ENCODE measurements at places on chromosomes 2 and 18.

DNA sequence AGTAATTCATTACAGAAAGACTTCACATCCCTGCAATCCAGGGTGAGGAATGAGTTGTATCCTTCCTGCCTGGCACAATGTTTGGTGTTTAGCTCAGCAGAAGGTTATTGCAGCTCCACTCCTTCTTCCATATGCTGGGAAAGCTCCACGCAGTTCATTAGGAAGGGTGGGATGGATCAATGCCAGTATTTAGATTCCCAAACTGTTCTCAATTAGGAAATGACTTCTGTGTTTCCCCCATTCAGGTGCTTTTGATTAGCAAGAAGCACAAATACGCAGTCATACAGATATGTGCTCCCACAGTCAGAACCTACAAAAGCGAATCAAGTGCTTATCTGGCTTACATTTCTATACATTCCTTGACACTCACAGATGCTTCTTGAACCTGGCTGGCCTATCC lies 340.6 kb downstream of the NYAP2 start:
- DNase-seq: no peak

DNA sequence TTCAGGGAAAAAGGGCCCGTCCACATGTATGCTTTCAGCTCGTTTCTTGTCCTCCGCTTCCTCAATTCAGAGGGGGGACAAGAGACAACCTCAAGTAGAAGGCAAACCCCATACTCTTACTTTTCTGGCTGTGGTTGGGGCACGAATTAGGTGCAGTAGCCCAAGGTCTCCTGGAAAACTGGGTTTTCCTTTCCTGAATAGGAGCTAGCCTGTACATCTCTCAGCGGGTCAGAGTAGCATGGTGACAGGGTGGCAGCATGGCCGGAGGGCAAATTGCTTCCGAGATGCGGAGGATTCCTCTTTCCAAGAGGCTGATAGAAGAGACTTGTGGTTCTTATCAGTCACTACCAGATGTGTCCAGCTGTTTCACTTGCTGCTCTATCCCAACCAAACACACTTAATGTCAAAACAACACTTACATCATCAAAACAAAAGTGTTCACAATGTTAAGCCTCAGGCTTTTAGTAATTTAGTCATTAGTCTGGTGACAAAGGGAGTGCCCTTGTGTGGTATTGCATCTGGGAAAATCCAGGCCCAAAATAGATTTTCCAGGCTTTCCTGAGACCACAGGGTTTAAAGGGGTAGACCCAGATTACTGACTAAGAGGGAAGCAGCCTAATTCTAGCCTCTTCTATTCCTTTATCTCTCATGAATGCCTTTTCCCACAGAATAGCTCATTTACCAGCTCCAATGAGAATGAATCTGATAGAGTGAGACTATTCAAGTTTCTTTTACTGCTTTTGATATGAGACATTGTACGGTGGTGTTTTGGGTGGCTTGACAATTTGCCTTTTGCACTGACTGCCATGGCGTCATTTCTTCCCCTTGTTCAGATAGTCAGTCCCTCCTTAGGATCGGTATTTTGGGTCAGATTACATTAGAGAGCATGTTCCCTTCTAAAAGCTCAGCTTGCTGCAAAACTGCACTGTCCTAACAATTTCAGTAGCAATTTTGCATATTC lies 162.0 kb downstream of the LTBP1 start:
- DNase-seq: no peak

DNA sequence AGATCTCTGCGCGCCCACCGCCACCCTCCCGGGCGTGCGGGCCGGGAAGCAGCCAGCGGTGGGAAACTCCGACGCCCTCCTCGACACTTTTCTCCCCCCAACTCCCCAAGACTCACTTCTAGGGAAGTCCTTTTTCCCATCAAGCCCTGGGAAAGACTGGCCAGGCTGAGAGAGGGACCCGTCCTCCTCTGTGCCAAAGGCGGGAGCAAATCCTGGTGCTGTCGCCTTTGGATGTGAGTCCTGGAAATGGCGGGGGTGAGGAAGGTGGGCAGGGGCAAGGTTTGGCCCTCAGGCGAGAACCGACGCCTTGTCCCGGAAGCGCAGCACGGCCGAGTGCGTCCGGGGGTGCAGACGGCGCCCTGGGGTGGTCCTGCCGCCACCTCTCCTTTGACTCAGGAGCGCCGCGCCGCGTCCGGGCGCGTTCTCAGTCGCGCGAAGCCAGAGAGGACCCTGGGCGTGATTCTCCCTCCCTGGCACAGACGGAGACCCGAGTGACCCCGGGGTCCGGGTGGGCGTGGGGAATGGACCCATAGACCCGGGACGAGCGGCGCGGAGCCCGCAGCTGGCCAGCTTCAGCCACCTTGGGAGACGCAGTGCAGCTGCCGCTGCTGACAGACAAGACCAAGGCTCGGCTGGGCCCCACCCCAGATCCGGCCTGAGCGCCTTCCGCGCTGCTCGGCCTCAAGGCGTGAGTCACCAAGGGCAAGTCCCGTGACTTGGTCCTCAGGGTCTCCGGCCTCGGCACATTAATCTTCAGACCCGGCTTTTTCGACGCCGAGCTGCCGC lies 3.5 kb upstream of the LBX2 start:
- no peak for DNase-seq

GRCh38 chr2:6771634-6772611 lies 93.8 kb downstream of the CMPK2 start:
- no peak for DNase-seq

GRCh38 chr18:23636071-23636399 lies 26.7 kb downstream of the ANKRD29 start:
- DNase-seq: no peak

- DNase-seq: no peak
Measured at GRCh38 chr2:226721541-226721940, 78.1 kb downstream of the IRS1 start.

DNA sequence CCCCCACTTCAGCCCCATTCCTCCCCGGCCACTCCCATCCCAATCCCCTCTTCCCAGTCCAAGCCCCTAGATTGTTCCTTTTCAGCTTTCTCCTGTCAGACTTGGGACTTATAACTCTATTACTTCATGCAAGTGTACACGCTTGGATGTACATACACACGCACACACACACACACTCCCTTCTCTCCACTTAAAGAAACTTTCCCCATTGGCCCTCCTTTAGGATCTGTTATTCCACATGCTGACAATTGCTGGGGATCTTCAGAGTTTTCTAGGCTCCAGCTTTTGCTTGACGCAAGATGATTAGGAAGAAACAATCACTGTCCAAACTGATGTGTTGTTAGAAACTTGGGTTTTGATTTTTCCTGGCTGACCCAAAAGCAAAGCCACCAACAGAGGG lies 75.4 kb downstream of the CDK15 start:
- DNase-seq: no peak

GRCh38 chr18:32910694-32911296 lies 138.0 kb upstream of the KLHL14 start:
- no peak for DNase-seq

DNA sequence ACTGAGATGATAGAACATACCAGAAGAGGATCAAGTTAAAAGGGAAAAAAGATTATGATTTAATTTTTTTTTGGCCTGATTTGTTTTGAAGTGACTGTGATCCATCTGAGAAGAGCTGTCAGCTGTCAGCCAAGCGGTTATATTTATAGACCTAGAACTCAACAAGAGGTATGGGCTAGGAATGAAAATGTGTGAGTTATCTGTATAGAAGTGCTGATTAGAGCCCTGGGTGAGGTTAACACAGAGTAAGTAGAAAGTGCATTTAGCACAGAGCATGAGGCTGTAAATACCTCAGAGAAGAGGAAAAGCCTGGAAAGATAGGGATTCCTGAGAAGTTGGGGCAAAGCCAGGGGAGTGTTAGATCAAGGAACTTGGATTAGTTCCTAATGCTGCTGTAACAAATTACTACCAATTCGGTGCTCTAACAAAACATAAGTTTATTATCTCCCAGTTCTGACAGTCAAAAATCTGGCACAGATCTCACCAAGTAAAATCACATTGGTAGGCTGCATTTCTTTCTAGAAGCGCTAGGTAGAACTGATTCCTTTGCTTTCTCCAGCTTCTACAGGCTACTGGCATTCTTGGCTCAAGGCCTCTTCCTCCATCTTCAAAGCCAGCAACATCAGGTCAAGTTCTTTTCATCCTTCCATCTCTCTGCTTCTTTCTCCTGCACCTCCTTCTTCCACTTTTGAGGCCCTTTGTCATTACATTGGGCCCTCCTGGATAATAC lies 197.4 kb upstream of the SPHKAP start:
- no peak for DNase-seq

- no peak for DNase-seq
Measured at GRCh38 chr2:142973822-142974207, 96.4 kb downstream of the KYNU start.

DNA sequence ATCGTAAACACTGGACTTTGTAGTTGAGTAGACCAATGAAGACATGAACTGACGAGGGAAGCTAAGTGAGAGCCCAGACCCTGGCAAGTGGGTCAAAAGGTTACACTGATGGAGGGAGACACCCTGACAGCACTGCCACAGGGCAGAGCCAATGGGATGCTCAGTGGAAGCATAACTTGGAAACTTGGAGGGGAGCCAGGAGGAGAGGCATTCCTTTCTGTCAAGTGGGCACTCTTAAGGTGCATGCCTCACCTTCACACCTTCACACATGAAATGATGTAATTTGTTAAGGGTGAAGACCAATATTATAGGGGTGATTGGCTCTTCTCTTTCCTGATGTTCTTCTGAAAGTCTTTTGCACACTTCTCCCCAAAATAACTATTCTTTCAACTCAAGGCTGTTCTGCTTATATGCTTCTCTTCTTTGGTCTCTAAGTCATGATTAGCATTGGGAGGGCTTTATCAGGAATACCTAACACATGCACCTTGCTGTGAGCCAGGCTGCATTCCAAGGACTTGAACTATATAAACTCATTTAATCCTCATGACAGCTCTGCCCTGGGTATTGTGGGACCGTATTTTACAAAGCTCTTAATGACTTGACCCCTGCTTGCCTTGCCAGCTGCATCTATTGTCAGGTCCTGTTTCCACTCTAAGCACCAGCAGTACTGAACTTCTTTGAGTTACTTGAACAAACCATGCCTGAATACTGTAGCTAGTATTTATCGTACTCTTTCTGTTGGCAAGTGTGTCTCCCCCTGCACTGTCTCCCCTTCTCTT lies 19.0 kb downstream of the RPL37A start:
- no peak for DNase-seq

GRCh38 chr2:68854476-68854875 lies 16.7 kb downstream of the BMP10 start:
- no peak for DNase-seq

GRCh38 chr18:23259701-23260681 lies 124.7 kb downstream of the CABLES1 start:
- DNase-seq: no peak

DNA sequence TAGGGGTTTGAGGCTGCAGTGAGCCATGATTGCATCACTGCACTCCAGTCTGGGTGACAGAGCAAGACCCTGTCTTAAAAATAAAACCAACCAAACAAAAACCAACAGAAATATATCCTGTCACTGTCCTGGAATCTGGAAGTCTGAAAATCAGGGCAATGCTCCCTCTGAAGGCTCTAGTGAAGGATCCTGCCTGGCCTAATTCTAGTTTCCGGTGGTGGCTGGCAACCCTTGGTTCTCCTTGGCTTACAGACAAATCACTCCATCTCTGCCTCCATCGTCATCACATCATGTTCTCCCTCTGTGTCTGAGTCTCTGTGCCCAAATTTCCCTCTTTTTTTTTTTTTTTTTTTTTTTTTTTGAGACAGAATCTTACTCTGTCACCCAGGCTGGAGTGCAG lies 15.9 kb upstream of the VPS4B start:
- no peak for DNase-seq

GRCh38 chr2:9752441-9753275 lies 90.6 kb upstream of the TAF1B start:
- no peak for DNase-seq

Data from iPS DF 6.9 (cell line).